GM23338 (cell line): ENCODE measurements at places on chromosomes 16 and 17. TPM values are rescaled to one million over a fixed set of nuclear protein-coding genes. Genes with fewer than 3 reads are reported as not detected.

GRCh38 chr16:59993101-59993500, 1259.0 kb upstream of the GOT2 start:
- no peak overlapping the region for H3K4me3 ChIP-seq
- no peak overlapping the region for H3K27ac ChIP-seq
- no peaks in the 10 kb centered on the region for H3K36me3 ChIP-seq

DNA sequence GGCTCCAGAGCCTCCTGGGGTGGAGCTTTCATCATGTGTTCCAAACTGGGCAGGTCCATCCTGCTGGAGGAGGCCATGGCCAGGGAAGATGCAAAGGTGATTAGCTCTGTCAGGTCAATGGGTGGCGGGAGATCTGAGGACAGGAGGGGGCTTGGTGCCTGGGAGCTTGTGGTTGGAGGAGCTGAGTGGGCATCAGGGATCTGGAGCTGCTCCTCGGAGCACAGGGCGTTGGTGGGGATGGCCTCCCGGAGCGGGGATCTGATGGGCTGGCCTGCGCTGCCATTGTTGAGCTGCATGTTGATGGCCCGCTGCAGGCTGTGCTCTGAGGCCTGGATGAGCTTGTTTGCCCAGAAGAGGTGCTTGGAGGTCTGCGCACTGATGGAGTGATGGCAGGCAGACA, 6.5 kb downstream of the SPATA32 start:
- H3K27ac ChIP-seq = no peak overlapping the region
- DNase-seq = no peak
- H3K27me3 ChIP-seq = peaks cover 1% of the 10 kb centered on the region; the same call in 1 of the 2 replicates
- H3K4me3 ChIP-seq = no peak overlapping the region

DNA sequence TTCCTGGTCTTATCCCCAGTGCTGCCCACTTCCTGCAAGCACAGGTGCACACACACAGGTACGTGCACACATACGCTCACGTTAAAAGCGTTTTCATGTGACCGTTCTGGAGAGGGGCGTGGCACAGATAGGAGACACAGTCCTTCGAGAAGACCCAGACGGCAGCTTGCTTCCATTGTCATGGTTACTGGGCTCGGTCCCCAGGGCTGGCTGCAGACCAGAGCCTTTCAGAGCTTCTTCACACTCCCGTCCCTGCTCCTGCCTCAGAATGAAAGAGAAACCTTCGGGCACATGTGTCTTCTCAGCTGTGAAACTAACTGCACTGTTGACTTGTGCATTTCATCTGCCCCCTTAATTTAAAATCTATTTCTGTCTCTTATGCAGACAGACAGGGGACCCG, 154.2 kb downstream of the PITPNC1 start:
- H3K36me3 ChIP-seq = 0 out of 2 replicates have a peak, but pooled peaks cover 2% of the 10 kb centered on the region
- H3K27ac ChIP-seq = no peak overlapping the region
- H3K4me1 ChIP-seq = peaks cover 42% of the 10 kb centered on the region; the same call in 1 of the 2 replicates
- no peaks in the 10 kb centered on the region for H3K27me3 ChIP-seq

The TEX19 gene
- total RNA-seq = 0.66 and 1.1 TPM in 2 replicates
